Mesothelial cell of epicardium (in vitro differentiated cells): ENCODE measurements at places on chromosomes 7 and 10. TPM values are rescaled to one million over a fixed set of nuclear protein-coding genes. Genes with fewer than 3 reads are reported as not detected.

The LIPN gene
- not detected in 3 replicates for total RNA-seq

The TDRD1 gene
- total RNA-seq = not detected in 3 replicates

The OPALIN gene
- not detected in 3 replicates for total RNA-seq

The CDH23 gene
- 2.5 to 2.9 TPM (median 2.9 TPM) in 3 replicates for total RNA-seq

The ELN gene
- total RNA-seq = 32.9 to 37.4 TPM (median 33.2 TPM) in 3 replicates

The GPR26 gene
- total RNA-seq = not detected in 3 replicates

The PKD2L1 gene
- 0.09 TPM in 1 of 3 replicates, not detected in the others for total RNA-seq

The CYP26C1 gene
- total RNA-seq = 0.38 to 0.60 TPM (median 0.44 TPM) in 3 replicates

The IMMP2L gene
- 57.9 to 63.4 TPM (median 59.6 TPM) in 3 replicates for total RNA-seq

The ARHGAP21 gene
- total RNA-seq = 117 to 119 TPM (median 119 TPM) in 3 replicates

The NODAL gene
- total RNA-seq = not detected in 3 replicates

The CYP3A7 gene
- 0.33 TPM in 1 of 3 replicates, not detected in the others for total RNA-seq

The JAKMIP3 gene
- total RNA-seq = 1.2 to 1.4 TPM (median 1.3 TPM) in 3 replicates

The KRIT1 gene
- 49.9 to 58.9 TPM (median 54.3 TPM) in 3 replicates for total RNA-seq

The AOAH gene
- total RNA-seq = 0.40 to 0.89 TPM (median 0.45 TPM) in 3 replicates

The TRPV6 gene
- 4.2 to 5.7 TPM (median 5.6 TPM) in 3 replicates for total RNA-seq

The LIPJ gene
- 0.18 to 0.47 TPM (median 0.22 TPM) in 3 replicates for total RNA-seq

The CALN1 gene
- total RNA-seq = 0.25 to 1.1 TPM (median 0.42 TPM) in 3 replicates

The AKR1D1 gene
- not detected in 3 replicates for total RNA-seq

The NKX6-2 gene
- not detected in 3 replicates for total RNA-seq
